ENCODE measurements at places on chromosomes 6 and 20.

DNA sequence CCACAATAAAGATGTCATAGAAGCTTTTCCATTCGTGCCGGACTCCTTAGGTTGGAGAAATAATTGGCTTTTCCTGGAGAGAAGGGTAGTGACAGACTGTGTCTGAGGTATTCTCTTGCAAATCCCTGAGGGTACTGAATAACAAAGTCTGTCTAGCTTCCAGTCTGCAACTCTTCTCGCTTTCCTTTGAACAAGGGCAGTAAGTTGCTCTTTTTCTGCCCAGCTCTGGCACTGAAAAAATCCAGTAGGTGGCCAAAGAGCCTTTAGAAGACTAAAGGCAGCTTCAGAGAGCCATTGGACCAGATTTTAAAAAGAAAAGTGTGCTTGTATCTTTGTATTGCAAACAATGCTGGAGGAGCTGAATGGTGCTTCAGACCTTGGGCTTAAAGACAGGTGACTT lies 20.7 kb upstream of the RREB1 start:
- no peak for DNase-seq

GRCh38 chr6:163751032-163751525 lies 336.6 kb downstream of the QKI start:
- DNase-seq: no peak

GRCh38 chr6:128233531-128233930 lies 286.9 kb downstream of the PTPRK start:
- DNase-seq: no peak

DNA sequence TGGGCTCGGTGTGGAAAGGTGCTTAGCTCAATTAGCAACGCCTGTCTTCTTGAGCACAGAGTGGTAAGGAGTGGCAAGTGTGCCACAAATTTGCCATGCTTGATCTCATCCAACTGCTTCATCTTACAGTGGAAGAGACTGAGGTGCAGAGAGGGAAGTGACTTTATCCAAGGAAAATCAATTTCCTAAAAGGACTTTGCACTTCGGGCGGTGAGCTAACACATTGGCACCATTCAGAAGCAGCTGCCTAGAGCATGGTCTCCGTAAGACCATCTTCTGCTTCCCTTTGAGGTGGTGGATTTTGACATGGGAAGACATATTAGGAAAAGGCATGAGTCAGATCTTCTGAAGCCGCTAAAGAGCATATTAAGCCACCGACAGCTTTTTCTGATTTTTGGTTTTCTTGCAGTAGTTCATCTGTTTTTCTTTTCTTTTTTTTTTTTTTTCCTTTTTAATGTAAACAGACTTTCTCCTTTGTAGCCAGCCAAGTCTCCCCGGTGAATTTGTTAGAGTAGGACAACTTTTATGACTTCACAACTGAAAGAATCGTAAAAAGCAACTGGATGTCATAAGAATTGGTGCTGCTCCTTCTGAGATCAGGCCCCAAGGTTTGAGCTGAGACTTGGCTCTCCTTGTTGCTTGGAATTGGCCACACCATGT lies 273.2 kb downstream of the CDC5L start:
- no peak for DNase-seq

DNA sequence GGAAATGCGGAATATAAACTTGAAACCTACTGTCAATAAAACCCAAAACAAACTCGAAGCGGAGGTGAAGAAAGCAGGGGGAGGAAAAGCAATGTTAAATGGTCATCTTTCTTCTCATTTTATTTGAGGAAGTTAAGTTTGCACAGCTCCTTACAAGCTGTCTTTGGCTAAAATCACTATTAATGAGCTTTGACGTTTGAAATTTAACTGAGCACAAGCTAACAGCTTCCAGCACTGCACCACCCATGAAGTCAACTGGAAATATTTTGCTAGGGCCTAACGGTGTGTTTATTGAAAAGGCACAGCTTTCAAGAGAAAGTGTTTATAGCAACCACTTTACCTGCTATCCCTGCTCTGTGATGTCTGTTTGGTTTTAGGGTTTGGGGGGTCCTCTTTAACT lies 103.8 kb downstream of the PKHD1 start:
- DNase-seq: no peak

DNA sequence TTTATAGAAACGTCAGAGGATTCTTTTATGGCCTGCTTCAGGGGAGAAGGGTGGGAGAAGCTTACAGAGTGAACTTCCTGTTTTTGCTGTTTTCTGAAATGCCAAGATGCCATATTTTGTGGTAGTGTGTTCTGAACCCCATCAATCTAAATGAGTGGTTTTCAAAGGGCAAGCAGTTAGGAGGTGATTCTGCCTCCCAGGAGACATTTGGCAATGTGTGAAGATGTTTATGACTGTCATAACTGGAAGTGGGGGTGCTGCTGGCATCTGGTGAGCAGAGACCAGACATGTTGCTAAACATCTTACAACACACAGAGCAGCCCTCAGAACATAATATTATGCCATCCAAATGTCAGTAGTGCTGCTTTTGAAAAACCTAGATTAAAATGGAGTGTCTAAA lies 6.0 kb upstream of the PRL start:
- no peak for DNase-seq

- DNase-seq: no peak
These were observed 69.1 kb downstream of the FIG4 start for GRCh38 chr6:109760208-109760607.

- DNase-seq: no peak
These were observed 5.7 kb downstream of the KCNK5 start for GRCh38 chr6:39223555-39223954.

GRCh38 chr6:50062051-50062450 lies 12.3 kb upstream of the DEFB112 start:
- DNase-seq: no peak

- no peak for DNase-seq
These were observed 476.8 kb upstream of the ADGRB3 start for GRCh38 chr6:68158256-68158655.

DNA sequence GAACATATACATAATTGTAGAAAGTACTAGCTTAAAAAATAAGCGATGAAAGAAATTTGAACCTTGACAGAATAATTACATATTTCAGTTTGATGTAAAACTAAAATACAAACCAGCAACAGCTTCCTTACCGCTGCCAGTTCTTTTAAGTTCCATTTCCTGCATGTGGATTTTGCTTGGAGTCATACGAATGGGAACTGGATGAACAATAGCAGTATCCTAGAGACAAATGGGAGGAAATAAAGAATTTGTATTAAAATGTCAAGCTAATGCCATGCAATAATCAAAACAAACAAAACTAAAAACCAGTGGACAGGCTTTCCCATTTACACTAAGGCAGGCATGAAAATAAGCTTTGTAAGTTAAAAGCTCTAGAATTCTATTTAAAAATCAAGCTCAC lies 67.1 kb downstream of the REPS1 start:
- DNase-seq: no peak
